ENCODE measurements at places on chromosomes 5 and 9.

DNA sequence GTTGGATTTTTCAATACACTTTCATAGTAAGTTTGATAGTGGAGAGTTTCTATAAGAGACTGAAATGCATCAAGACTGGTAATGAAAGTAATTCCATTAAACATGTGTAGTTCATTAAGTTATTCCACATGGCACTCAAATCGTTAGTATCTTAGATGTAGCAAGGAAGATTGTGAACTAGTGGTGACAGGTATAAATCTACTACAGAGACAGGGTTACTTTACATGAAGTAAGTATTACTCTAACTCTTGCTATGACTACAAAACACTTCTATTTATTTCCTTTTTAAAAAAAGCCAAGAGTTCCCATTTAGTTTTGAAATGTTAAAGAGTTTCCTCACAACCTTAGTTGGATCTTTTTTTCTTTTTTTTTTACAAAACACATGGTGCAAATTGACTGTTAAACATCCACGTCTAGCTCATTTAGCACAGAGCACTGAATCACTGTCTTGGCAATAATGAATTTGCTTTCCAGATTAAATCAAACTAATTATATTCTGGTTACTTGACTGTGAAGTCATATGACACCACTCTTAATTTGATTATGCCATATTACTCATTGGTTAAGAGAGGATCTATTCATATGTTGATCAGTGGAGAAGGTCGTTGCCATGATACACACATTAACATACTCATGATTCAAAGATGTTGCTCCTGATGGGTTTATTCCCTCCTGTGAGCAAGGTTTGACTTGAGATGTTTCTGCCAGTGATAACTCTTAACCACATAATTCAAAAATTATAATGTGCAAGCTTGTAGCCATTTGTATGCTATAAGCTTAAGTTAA lies 644.8 kb downstream of the EFNA5 start:
- no peak for DNase-seq

DNA sequence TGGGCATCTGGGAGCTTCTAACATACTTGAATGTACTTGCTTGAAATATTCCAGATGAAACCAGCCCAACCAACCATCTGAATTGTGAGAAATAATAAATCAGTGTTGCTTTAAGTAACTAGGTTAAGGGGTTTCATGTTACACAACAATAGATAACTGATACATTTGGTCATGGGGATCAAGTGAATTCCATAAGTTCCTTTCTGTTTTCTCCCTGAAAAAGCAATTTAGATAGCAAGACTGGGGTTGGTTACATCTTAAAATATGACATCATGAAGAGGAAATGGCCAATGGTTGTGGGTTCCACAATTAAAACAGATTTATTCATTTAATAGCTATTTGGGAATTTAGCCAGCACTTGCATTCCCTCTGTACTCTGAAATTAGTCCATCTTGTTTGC lies 559.7 kb downstream of the TLR4 start:
- DNase-seq, result no peak

- no peak for DNase-seq
Observed at GRCh38 chr5:118506217-118506852, 482.0 kb downstream of the DTWD2 start.

GRCh38 chr5:170330568-170331054 lies 33.0 kb upstream of the LCP2 start:
- DNase-seq, result no peak

GRCh38 chr9:16328349-16328748 lies 542.1 kb downstream of the BNC2 start:
- no peak for DNase-seq

- no peak for DNase-seq
Observed at GRCh38 chr9:5178126-5178805, 7.2 kb downstream of the INSL6 start.

All from T1000 (cell line).